ENCODE measurements at places on chromosomes 16 and 17. TPM values are rescaled to one million over a fixed set of nuclear protein-coding genes. Genes with fewer than 3 reads are reported as not detected.

- no peak for DNase-seq
These were observed 3.9 kb upstream of the LUC7L3 start for GRCh38 chr17:50715471-50715870.

The LYZL6 gene
- total RNA-seq = not detected

GRCh38 chr16:85465328-85466303 is 147.5 kb upstream of the GSE1 start:
- DNase-seq = no peak

DNA sequence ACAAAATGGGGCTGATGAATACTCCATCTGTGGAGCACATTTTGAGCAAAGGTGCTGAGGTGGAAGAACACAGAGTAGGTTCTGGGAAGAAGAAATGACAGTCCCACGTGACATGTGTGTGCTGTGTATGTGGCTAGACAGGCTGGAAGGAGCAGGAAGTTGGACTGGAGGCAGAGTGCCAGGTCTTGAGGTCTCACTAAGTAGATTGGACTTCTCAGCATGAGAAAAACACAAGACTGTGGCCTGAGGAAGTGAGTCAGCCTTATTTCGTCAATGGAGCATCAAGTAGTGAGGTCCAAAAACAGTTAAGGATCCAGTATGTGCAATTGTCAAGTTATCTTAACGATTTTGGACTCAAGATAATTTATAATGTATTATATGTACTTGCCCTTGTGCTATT is 736.5 kb downstream of the KCNJ2 start:
- DNase-seq = no peak

- DNase-seq = no peak
These were observed 7.7 kb downstream of the HAPSTR1 start for GRCh38 chr16:9099131-9099625.

GRCh38 chr17:17420082-17420481 is 56.7 kb upstream of the MED9 start:
- DNase-seq = no peak

DNA sequence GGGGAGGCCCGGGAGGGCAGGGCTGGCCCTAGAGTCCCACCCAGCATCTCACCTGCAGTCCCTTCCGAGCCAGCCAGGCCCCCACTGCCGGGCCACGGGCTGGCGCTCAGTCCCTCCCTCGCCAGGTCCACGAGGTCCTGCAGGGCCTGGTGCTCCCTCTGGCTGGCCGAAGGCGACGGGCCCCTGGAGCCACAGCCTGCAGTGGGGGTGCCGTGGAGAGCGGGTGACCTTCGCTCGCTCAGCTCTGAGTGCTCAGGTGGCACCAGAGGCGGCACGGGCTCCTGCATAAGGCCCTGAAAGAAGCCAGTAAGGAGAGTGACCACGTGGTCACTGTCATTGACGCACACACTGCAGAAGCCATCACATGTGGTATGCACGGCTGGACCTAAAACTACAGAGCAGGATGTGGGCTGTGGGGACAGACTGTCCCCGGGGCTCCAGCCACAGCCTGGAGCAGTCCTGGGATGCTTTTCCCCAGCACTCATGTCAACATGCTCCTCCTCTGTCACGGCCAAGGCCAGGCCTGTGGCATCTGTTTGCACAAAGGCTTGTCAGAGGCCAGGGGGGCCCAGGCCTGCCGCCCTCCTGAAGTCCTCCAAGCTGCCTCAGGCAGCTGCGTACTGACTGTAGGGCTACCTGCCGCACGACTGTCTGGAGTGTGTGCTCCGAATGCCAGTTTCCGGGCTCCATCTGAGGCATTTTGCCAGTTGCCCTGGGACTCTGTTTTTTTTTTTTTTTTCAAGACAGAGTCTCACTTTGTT is 15.1 kb downstream of the SLX4 start:
- DNase-seq = no peak

The ADGRG3 gene
- total RNA-seq = not detected

The UBFD1 gene
- 60.1 TPM for total RNA-seq

DNA sequence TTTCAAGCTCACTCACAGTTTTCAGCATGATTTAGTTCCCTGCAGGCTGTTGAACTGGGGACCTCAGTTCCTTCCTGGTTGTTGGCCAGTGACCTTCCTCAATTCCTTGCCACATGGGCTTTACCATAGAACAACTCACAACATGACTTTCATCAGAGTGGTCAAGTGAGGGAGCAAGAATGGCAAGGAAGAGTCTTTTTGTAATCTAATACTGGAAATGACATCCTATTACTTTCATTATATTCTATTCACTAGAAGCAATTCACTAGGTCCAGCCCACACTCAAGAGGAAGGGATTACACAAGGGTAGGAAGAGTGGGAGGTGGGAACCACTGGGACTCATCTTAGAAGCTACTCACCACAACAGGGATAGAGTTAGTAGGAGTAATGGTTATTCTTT is 57.6 kb downstream of the SYT17 start:
- DNase-seq = no peak

GRCh38 chr16:29877266-29877961 is 14.4 kb upstream of the CDIPT start:
- no peak for DNase-seq

The ZNF267 gene
- 32.9 TPM for total RNA-seq

- DNase-seq = no peak
These were observed 75.2 kb upstream of the CIBAR2 start for GRCh38 chr16:85187447-85187846.

- no peak for DNase-seq
These were observed 12.3 kb downstream of the GPRC5B start for GRCh38 chr16:19872179-19872863.

DNA sequence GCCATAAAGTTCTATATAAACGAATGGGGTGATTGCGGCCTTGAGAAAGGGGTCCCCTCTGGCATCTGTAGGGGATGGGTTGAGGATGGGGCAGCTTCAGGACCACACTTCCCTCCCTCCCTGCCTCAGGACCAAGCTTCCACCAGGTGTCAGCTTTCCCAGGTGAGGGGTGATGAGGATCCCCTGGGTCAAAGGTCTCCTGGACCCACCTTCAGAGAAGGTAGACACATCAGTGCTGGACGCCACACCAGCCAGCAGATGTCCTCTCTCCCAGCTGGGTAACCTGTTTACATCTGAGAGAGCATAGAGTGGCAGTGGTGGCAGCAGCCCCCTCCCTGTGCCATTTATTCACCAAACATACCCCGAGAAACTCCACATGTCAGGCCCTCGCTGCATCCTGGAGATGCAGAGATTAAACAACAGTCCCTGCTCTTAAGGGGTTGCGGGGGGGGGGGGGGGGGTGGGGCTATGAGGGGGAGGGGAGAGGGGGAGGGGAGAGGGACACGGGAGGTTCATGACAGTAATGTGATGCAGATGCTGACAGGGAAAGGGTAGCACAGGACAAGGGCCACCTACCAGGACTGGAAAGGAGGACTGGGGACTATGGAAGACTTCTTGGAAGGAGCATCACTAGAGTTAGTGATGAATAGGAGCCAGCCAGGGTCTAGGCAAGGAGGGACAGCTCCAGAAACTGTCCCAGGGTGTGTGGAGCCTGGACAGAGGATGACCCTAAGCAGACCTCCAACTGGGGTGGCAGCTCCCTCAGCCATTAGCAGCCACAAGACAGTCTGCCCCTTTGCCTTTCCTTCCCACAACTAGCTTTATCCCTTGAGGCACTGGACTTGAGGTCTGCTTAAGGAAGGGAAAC is 5.0 kb downstream of the PROCA1 start:
- no peak for DNase-seq

DNA sequence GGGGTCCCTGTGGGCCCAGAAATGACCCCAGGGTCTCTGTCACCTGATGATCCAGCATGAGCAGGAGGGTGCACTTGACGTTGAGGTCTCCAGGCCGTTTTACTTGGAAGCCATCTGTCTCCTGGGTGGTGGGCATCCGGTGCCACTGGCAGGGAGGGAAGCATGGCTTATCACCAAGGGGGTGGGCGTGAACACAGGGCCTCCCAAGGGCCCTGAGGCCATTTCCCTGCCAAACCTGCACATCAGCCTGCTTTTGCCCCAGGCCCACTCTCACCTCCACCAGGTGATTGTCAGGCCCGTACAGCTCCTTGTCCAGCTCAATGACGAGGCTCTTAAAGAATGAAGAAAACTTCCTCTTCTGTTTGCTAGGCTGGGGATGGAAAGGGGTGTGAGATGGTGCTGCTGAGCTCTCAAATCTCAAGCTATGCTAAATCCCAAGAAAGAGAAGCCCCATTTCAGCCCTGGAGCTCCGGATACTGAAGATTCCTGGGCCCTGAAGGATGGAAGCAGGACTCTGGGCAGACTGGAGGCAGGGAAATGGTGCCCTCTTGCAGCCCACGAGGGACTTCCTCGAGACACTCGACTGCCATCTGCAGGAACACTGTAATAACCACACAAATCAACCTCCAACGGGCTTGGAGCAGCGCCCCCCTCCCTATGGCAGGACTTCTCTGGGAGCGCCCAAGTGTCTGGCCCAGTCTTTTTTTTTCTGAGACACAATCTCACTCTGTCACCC is 7.1 kb upstream of the FTSJ3 start:
- peak; percentile 73 for DNase-seq

GRCh38 chr16:86702824-86703588 is 124.7 kb downstream of the FOXL1 start:
- no peak for DNase-seq

The COA3 gene
- total RNA-seq = 73.5 TPM

- no peak for DNase-seq
These were observed 9.1 kb downstream of the ABHD15 start for GRCh38 chr17:29557739-29558116.

DNA sequence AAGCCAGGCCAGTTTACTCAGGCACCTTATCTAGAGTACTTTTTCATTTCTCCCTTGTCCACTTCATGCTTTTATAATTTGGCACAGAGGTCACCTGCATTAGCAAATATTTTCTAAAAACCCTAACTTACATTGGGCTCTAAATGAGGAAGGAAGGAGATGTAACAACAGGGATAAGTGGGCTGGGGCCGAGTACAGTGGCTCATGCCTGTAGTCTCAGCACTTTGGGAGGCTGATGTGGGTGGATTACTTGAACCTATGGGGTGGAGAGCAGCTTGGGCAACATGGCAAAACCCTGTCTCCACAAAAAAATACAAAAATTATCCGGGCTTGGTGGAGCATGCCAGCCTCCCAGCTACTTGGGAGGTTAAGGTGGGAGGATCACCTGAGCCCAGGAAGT is 55.9 kb downstream of the TMEM100 start:
- no peak for DNase-seq

The CDH16 gene
- not detected for total RNA-seq

DNA sequence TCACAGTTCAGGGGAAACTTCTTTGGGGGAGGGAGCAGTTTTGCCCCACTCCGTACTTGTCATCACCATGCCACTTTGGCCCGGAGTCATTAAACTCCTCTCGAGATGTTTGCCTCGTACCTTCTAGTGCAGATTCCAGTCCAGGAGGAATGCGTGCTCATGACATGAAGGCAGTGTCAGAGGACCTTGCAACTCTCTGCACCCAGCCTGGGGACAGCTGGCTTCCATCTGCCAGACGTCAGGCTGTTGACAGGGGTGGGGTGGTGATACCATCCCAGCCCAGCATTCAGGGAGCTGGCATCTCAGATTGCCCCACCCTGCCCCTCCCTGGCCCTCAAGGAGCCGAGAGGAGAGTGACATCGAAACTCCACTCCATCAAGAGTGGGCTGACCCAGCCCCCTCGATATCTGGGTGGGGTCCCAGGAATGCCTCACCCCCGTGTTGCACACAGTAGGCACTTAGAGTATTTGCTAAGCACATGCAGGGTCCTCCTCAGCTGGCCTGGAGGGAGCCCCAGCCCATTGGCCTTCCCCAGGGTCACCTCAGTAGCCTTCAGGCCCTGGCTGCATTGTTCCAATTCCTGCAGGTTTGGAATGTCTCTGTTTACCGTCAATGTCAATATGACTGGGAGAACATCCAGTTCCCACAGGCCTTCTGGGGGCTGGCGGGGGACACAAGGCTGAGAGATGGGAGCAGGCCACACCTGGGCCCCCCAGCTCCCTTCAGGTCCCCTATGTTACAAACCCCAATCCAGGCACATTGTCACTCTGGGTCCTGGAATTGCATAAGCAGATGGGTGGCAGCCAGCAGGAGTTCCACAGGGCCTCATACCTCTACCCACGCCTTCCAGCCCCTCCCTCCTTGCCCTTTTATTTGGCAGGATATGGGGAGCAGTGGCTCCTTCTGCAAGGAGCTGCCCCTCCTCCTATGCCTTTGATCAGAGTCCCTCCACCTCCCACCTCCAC is 21.3 kb upstream of the EMP2 start:
- DNase-seq = no peak

DNA sequence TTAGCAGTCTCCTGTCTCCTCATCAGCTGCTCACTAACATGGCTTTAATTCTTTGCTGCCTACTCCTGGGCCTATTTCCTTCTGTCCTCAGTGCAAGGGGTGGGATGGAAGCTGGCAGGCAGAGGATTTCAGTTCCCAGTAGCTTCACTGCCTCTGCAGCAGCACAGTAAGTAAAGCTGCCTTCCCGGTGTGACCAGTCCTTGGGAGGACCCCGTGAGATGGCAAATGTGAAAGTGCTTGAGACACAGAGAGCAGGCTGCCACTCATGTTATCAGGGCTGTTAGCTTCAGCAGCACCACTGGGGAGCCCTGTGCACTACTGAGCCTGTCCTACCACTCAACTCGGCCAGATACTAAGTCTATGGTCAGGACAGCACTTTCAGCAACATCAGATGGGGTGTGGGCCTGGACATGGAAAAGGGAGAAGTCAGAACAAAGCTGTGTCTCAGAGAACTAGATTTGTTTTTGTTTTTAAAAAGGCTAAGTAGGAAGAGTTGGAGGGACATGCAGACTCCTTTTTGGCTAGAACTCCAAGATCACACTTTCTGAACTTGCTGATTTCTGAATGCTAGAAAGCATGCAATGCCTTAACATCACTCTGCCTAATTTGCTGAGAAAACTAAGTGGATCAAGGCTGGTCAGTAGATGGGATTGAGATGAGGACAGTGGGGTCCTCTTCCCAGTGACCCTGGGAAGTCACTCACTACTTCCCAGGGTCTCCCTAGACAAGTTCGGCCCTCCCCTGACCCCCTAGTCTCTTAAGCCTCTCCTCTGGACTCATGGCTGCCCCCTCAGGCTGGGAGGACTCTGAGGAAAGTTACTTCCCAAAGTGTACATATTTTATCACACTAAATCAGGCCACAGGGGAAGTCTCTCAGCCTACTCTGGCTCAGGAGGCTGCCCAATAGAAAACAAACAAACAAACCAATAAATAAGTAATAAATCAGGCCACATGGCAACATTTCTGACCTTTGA is 1.1 kb downstream of the ACSF2 start:
- no peak for DNase-seq

DNA sequence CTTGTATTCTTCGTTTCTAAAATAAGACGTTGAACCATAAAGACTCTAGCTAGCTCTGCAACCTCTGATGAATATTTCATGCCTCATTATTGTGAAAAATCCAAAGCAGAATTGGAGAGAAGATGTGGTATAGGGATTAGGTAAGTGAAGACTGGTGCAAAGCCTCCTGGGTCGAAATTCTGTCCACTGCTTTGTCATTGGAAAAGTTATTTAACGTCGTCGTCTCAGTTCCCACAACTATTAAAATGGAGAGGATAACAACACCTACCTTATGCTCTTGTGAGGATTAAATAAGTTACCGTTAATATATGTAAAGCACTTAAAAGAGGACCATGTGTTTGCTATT is 1.4 kb upstream of the PRPSAP2 start:
- DNase-seq = no peak

The KRT33A gene
- not detected for total RNA-seq
